ENCODE measurements at places on chromosomes 2 and 18.

GRCh38 chr18:58520969-58521368, 107.9 kb downstream of the ALPK2 start:
- no peak for DNase-seq

DNA sequence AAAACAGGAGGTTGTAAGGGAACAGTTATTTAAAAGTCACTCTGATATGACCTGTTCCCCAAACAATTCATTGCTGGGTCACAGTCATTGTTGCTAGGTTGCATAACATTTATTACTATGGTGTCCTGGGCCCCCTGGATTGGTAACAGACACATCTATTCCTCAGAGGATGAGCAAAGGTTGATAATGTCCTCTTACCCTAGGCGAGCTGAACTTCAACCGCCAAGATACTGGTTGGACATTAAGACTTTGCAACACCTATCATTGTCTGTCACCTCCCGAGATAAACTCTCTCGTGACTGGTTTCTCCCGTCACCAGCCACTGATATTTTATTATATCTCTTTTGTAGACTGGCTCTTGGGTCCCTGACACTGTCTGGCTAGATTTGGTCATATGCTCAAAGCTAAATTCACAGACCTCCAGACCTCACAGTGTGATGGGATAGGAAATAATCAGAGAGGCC, 361.3 kb downstream of the ZNF521 start:
- DNase-seq = no peak

- no peak for DNase-seq
These were observed 432.7 kb upstream of the ID2 start for GRCh38 chr2:8249141-8249540.

DNA sequence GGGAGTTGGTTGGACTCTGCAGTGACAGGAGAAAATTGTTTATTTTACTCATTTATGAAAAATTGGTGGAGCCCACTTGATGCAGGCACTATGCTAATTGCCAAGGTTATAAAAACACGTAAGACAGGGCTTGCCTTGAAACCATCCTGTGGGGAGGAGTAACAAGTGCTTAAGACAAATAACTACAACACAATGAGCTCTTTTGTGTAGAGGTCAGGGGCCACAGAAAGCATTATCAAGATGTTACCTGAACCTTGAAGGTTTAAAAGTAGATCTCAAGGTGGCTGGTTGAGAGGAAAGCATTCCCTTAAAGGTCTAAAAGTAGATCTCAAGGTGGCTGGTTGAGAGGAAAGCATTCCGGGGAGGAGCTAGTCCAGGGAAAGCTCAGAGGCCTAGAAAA, 381.8 kb upstream of the POU3F3 start:
- no peak for DNase-seq

GRCh38 chr2:152730591-152731333, 12.3 kb downstream of the ARL6IP6 start:
- DNase-seq = peak; percentile 82

DNA sequence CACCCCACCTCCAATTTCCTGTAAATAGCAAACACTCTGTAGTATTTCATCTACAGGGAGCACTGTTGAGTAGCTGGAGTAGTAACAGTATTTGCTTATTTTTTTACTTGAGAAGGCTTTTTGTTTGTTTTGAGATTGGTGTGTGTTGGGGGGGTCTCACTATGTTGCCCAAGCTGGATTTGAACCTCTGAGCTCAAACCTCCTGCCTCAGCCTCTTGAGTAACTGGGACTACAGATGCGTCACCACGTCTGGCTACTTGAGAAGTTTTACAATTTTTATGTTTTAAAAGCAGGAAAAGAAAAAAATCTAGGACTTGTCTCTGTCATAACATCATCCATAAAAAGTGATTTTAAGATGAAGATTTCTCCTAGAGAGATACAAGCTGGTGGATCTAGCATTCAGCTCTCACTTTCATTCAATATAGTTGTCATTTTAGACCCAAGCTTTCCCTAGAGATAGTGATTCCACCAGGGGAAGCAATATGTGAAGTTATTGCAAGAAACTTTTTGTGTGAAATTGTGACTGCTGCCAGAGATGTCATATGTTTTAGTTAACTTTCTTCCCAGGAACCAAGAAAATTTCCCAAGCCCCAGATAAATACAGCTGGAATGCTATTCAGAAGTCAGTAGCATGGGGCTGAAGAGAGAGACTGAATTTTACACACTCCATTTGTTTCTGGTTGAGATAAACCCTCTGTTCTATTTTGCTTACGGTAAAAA, 60.2 kb upstream of the MAP4K3 start:
- DNase-seq = no peak

- no peak for DNase-seq
These were observed 76.7 kb downstream of the INHBB start for GRCh38 chr2:120422465-120423160.

GRCh38 chr2:96520231-96520630, 15.1 kb upstream of the NEURL3 start:
- DNase-seq = no peak

Measured in hematopoietic multipotent progenitor cell treated with erythropoietin and hydrocortisone succinate and interleukin-3 and kit ligand, for 4 days (in vitro differentiated cells).